ENCODE measurements at places on chromosomes 2 and 18.

DNA sequence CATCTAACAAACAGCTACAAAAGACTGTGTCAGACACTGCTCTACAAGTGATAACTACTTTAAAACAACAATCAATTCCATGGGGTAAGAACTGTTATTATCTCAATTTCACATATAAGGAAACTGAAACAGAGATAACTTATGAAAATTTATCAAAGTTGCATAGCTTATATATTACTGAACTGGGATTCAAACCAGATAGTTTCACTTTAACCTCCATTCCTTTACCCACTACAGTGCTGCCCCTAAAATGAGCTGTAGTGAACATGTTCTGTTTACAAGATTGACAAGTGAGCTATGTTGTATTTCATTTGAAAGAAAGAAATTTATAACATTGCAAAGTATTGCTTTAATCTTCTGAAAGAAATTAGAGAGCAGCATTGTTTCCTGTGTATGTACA, 14.1 kb upstream of the GCG start:
- DNase-seq, result no peak

DNA sequence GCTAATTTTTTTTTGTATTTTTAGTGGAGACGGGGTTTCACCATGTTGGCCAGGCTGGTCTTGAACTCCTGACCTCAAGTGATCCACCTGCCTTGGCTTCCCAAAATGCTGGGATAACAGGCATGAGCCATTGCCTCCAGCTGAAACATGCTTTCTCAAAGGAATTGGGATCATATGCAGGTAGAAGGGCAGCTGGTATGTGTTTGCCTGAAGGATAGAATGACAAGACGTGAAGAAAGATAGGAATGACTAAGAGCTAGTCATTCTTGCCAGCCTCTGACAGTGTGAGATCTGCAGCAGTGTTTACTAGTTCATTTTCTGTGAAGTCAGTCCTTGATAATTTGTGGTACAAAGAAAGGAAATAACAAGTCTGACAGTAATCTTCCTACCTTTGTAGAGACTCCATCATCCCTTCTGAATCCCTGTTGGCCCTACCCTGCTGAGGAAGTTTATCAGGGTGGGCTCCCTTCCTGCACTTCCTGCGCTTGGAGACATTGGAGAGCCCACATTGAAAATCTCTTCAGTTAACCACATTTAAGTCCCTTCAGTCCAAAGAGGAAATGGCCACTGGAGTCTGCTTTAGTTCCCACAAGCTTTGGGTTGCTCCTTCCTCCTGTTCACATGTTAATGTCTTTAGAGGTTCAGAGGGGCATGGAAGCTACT, 14.7 kb downstream of the CFLAR start:
- DNase-seq, result no peak

DNA sequence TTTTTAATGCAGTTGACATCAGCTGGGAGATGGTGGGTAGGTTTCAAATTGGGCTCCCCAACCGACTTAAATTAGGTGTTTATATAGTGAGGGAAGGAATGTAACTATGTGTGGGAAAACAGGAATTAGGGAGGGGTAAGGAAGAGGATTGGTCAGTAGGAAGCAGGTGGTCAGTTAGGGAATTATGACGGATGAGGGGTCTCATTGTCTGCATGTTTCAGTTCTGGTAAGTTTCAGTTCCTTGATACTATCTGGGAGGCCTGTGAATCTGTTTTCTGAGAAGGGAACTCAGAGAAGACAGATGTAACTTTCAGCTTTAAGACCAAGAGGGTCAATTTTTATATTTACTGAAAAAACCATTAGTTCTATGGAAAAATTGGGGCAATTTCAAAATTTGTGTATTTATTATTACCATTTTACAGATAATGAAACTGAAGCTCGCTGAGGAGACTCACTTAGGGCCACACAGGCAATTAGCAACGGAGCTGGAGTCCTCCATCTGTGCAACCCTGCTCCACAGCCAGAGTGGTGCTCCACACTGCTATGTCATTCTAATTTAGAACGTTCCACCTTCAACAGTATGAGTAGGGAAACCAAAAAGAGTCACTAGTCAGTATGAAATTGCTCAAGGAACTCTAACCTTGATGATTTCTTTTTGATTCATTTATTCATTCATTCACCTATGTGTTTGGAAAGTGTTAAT, 36.0 kb upstream of the CCDC195 start:
- no peak for DNase-seq

- no peak for DNase-seq
These were observed 52.1 kb upstream of the CTIF start for GRCh38 chr18:48486754-48487153.

- DNase-seq, result no peak
These were observed 346.6 kb upstream of the KCNH7 start for GRCh38 chr2:163185160-163185559.

- no peak for DNase-seq
These were observed 11.9 kb upstream of the RPL37A start for GRCh38 chr2:216486708-216487107.

- peak; percentile 24 for DNase-seq
These were observed 54.8 kb downstream of the ZNF407 start for GRCh38 chr18:74652392-74652988.

GRCh38 chr2:209431701-209432100, 7.9 kb downstream of the MAP2 start:
- DNase-seq, result peak; percentile 19

DNA sequence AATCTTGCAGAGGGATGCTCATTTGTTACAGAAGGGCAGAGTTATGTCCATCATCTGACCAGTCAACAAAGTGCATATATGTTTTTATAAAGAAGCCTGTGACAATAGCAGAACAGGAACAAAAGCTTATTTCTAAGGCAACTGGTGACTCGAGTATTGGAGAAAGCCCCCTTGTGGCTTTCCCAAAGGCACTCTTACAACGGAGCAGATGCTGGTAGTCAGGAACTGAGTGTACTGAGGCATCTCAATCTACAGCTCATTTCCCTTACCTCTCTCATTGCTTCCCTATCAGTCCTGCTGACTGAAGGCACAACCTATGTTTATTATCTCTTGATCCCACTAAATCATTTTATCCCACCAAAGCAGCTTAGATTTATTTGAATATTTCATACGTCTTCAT, 557.1 kb upstream of the CHAC2 start:
- DNase-seq, result no peak

- no peak for DNase-seq
These were observed 75.2 kb upstream of the SLC14A2 start for GRCh38 chr18:45540125-45540524.

DNA sequence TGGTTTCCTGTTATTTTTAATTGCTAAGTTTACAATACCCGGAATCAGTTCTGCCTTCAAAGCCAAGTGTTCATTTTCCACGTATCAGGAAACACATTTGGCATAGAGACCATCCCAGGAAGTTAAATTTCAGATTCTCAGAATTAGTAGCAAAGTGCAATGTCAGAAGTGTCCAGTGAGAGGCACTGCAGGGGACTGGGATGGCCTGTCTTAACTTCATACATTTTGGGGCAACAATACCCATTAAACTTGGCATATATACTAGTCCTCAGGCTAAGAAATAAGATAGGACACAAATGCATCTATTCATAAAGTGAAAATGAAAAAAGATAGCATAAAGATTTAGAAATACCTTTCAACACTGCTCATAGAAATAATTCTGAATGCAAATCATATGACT, 1.5 kb upstream of the IL1RL2 start:
- peak; percentile 24 for DNase-seq

- DNase-seq, result no peak
These were observed 30.4 kb downstream of the ODC1 start for GRCh38 chr2:10417551-10418335.

DNA sequence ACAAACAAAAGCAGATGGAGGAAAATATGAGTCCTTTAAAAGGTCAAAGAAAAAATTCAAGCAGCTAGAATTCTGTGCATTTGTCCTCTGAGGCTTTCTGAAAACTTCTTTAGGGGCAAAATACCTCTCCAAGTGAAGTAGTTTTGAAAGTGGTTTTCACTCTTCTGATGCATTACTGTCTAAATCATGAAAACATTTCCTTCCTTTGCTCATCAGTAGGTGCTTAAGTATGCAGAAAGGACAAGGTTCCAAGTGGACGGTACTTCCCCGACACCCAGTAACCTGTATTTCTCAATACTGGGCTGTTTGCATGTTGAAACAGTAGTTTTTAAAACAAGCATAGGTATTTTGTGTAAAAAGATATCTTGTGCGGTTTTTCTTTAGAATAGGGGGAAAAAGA, 189.1 kb upstream of the ERBB4 start:
- no peak for DNase-seq

- peak; percentile 59 for DNase-seq
These were observed 16.1 kb upstream of the CREB1 start for GRCh38 chr2:207513551-207514257.

DNA sequence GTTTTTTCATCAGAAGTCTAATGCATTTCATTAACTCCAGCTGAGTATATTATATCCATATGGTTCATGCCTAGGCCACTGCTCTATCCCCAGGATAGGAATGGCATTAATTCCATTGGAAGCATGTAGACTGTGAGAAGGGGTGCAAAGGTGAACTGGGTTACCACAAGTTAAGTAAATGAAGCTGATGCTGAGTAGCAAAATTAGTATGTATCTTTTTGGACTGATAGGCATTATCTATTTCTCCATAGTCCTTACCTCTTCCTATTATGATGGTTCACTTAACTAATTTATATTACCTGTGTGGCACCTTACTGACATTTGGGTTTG, 24.9 kb downstream of the UBE2E3 start:
- no peak for DNase-seq

GRCh38 chr18:45384962-45385315, 230.3 kb upstream of the SLC14A2 start:
- DNase-seq, result no peak

DNA sequence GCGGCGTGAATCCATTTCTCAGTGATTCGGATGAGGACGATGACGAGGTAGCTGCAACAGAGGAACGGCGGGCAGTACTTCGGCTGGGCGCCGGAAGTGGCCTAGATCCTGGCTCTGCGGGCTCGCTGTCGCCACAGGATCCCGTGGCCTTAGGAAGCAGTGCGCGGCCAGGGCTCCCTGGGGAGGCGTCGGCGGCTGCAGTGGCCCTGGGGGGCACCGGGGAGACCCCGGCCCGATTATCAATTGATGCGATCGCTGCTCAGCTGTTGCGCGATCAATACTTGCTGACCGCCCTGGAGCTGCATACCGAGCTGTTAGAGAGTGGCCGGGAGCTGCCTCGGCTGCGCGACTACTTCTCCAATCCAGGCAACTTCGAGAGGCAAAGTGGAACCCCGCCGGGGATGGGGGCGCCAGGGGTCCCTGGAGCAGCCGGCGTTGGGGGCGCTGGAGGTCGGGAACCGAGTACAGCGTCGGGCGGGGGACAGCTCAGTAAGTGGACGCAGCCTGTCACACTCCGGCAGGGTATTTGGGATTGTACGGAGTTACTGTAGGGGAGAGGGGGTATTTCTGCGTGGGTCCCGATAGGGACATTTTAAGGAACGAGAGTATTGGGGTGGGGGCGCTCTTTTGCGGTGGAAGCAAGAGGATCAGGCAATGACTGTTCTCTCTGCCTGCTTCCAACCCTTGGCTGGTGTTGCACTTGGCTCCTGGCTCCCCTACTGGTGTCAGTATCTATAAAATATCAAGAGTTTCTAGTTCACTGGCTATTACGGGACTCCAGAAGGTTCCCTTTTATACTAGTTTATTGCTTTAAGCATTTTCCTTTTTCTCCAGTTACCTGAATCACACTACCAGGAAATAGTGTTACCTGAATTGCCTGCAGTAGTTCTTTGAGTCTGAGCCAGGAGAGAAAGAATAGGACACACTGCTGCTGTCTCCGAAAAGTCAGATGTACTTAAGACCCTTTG, 772 bp downstream of the RELCH start:
- DNase-seq, result peak; percentile 40

DNA sequence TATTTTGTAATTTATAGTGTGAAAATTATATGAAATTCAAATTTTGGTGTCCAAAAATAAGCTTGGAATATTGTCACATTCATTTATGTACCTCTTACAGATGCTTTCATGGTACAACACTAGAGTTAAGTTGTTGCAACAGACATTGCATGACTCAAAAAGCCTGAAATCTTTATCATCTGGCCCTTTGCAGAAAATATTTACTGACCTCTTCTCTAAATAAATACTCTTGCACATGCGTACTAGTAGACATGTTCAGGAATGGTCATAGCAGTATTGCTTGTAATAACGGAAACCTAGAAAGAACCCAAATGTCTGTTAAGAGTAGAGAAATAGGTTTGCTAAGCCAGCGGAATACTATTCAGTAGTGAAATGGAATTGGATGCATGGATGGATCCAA, 60.4 kb downstream of the GALNT1 start:
- no peak for DNase-seq

DNA sequence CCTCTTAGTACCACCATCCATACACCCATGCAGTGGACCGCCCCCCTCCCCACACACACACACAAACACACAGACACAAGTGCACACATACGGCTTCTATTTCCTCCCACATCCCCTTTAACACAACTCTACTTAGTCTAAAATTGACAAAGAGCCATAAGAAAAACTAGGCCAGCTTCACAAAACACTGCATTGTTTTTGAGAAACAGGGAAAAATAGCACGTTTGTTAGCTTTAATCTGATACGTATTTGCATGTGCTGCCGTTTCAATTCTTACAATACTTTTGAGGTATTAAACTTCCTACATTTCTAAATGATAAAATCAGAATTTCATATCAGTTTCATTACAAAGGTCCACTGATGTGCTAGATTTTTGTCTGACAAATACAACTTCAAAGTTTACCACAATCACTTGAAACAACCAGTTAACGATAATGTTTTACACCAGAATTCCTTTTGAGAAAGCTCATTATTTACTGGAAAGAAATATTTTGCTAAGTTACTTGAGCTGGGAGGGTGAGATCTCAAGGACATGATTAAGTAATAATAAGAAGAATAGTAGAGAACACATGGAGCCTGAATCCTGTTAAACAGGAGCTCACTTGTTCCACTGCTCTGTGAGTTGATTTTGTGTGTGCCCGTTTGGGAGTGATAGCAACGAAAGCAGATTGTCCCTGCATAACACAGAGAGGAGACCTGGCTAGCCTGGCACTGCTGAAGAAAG, 74.5 kb downstream of the MOGAT1 start:
- no peak for DNase-seq

GRCh38 chr18:48879008-48879431, 71.7 kb downstream of the SMAD7 start:
- no peak for DNase-seq

- DNase-seq, result no peak
These were observed 14.7 kb downstream of the RALB start for GRCh38 chr2:120267348-120267747.

DNA sequence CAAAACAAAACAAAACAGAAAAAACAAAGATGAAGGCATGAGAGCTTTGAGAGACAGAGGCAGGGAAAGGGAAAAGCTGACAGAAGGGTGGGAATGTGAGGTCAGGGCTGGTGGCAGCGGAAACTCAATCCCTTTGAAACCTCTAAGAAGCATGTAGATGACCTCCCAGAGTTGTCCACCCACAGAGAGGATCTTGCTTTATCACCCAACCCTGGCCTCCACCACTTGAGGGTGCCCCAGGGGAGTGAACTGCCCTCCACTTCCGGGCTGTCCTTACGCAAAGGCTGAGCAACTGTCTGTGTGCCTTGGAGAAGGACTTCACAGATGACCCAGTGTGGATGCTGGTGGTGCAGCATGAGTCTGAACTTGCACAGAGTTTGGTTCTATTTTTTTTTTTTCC, 26.7 kb downstream of the PDCL3 start:
- DNase-seq, result no peak

Measured in hepatic stellate cell (primary cell).